ENCODE measurements at places on chromosomes 13 and 19. TPM values are rescaled to one million over a fixed set of nuclear protein-coding genes. Genes with fewer than 3 reads are reported as not detected.

- H3K27ac ChIP-seq, result no peak overlapping the region
- H3K36me3 ChIP-seq, result no peaks in the 10 kb centered on the region
- no peak overlapping the region for H3K4me3 ChIP-seq
- H3K27me3 ChIP-seq, result no peaks in the 10 kb centered on the region
- no peaks in the 10 kb centered on the region for H3K4me1 ChIP-seq
These were observed 20.0 kb downstream of the ENOX1 start for GRCh38 chr13:43766725-43767124.

- no peak overlapping the region for H3K27ac ChIP-seq
- H3K36me3 ChIP-seq, result no peaks in the 10 kb centered on the region
- H3K4me3 ChIP-seq, result no peak overlapping the region
- DNase-seq, result no peak
- no peaks in the 10 kb centered on the region for H3K4me1 ChIP-seq
These were observed 49.5 kb upstream of the STK24 start for GRCh38 chr13:98626298-98626935.

Gene IGFL1
- total RNA-seq, result not detected

- no peaks in the 10 kb centered on the region for H3K27me3 ChIP-seq
- DNase-seq, result no peak
- H3K36me3 ChIP-seq, result no peaks in the 10 kb centered on the region
- no peaks in the 10 kb centered on the region for H3K4me1 ChIP-seq
- no peak overlapping the region for H3K27ac ChIP-seq
These were observed 216.0 kb upstream of the SERP2 start for GRCh38 chr13:44157606-44158005.

- H3K27ac ChIP-seq, result no peak overlapping the region
- no peak for DNase-seq
- no peaks in the 10 kb centered on the region for H3K27me3 ChIP-seq
- H3K4me3 ChIP-seq, result no peak overlapping the region
- H3K4me1 ChIP-seq, result no peaks in the 10 kb centered on the region
- H3K36me3 ChIP-seq, result no peaks in the 10 kb centered on the region
These were observed 111.6 kb downstream of the RNF17 start for GRCh38 chr13:24875566-24875965.

Data from CD4-positive, alpha-beta memory T cell (primary cell).